Neuronal stem cell (in vitro differentiated cells): ENCODE measurements at places on chromosomes 4 and X.

DNA sequence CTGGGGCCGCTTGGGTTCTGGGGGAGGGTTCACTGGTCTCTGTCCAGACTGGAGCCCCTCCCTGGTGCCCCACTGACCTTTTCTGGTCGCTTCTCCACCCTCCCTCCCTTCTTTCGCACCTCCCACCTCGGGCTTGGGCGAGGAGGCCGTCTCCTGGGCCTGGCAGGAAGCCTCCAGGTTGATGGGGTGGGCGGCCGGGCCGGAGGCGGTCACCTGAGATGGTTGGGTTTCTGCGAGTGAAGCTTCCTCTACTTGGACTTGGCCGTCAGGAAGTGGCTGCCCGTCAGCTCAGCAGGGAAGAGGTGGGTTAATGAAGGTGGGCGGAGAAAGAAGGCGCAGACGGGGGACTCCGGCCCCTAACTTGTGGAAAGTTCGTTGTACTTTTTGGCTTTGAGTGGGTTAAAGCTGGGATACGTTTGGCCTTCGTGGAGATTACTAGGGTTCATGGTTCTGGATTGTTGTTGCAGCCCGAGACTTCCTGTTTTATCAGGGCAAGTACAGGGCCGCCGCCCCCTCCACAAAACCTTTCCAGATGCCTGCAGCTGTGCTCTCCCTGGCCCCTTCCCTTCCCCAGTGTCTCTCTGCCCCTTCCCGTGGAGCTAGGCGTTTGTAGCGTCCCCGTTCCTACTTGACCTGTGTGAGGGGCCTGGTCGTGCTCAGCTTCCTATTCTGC, 1.2 kb downstream of the AKAP17A start:
- no peak for DNase-seq

- DNase-seq, result no peak
Observed at GRCh38 chr4:176734461-176734860, 58.3 kb downstream of the VEGFC start.

DNA sequence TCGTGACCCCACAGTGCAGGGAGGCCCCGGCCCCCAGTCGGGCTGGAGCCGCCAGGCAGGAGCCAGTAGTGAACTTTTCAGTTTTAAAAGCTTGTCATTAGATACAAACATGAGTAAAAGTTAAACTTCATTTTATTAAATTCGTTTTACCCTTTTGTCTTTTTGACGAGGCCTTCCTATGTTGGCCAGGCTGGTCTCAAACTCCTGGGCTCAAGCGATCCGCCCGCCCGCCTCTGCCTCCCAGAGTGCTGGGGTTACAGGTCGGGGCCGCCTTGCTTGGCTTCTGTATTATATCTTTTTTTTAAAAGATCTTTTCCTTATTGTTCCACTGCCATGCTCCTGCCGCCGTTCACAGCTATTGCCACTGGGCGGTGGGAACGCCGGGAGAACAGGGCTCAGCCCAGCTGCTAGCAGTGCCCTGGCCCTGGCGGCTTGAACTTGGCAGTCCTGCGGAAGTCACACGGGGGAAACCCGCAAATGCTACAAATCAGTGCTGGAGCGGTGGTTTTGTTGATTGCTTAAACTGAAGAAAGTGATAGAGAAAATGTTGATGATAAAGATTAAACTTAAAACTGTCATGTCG, 968 bp upstream of the NELFA start:
- DNase-seq, result no peak

- no peak for DNase-seq
Observed at GRCh38 chr4:182265881-182266280, 22.7 kb downstream of the TENM3 start.

DNA sequence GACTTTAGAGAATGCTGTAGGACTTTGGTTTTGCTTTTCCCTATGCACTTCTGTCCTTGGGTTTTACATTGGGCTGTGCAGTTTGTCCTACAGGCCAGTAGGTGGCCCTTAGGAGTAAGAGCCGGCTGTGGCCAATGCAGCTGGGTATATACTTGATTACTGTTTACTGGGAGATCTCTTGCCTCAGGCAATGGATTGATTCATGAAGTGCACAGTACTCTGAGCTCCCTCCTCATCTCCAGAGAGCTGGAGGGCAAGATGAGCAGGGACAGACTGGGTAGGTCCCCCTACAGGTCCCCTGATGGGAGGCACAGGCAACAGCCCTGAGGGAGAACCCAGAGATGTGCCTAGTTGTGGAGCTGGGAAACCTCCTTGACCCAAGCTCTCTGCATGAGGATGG, 103.8 kb upstream of the QRFPR start:
- DNase-seq, result peak; percentile 8

DNA sequence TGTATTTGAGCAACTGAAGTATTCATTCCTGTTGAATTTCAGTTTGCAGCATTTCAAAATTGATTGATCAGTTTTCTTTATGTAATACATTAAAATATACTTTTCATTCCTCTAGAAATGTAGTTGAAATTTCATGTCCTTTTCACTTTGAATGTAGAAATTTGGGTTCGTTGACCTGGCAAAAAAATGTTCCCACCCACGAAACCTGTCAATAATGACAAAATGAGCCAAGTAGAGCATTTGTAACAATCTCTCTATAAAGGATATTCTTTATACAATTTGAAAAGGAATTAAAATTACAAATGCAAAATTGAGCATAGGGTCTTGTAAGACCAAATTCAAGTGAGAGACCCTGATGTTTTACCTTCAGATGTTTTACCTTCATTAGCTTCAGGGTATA, 283.9 kb downstream of the ANKRD50 start:
- DNase-seq, result no peak

DNA sequence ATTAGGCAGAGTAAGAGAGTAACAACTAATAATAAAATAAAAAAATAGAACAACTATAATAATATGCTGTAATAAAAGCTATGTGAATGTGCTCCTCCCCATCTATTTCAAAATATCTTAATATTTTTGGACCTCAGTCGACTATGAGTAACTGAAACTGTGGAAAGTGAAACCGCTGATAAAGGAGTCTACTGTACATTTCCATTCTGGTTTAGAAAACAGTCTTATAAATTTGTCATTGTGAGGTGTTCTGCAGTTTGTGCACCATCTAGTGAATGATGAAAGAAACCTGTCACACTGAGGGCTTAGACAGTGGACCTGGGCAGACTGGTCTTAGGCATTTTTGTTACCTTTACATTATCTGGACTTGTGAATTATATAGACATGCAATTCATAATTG, 42.0 kb downstream of the TMEM150C start:
- DNase-seq, result no peak

DNA sequence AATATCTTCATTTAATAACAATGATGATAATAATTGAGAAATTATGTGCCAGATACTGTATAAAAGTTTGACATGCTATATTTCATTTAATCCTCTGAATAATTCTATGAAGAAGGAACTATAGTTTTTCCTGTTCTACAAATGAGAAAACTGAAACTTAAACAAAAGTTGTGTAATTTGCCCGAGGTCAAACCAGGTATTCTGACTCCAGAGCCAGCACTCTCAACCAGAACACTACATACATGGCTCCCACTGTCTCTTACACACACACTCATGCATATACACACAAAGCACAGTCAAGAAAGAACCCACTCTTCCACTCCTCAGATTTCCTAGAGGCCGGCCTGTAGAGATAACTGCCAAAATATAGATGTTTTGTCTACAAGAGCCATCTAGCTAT, 374.0 kb upstream of the EMCN start:
- no peak for DNase-seq

DNA sequence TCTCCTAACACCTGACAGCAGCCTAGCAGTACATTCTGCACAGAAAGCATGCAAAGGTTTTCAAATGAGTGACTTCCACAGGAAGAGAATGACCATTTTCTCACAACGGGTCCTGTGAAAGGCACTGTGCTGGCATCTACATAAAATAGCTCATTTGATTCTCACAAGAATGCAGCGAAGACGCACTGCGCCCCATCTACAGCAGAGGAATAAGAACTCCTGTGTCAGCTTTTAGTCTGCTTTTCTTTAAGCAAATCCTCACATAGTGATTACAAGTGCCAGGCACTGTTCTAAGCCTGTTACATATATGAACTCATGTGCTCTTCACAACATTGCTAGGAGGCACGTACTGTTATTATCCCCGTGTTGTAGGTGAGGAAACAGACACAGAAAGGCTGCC, 62.5 kb downstream of the AFAP1 start:
- DNase-seq, result no peak

DNA sequence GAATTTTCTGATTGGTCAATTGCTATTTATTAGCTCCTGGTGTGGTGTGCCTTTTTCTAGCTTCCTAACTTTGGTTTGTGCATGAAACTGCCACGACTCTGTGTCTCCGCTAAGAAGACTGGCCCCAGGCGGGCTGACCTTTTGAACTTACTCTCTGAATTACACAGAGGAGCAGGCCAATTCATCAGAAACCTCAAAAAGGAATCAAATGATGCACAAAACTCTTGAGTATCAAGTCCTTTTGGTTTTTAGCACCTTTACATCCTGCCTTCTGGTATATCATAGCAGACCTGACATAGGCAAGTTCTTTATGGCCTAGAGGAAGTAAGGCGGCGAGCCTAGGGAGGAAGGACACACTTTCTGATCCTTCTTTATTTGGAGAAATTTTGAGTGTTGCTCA, 17.6 kb downstream of the TKTL1 start:
- DNase-seq, result no peak

DNA sequence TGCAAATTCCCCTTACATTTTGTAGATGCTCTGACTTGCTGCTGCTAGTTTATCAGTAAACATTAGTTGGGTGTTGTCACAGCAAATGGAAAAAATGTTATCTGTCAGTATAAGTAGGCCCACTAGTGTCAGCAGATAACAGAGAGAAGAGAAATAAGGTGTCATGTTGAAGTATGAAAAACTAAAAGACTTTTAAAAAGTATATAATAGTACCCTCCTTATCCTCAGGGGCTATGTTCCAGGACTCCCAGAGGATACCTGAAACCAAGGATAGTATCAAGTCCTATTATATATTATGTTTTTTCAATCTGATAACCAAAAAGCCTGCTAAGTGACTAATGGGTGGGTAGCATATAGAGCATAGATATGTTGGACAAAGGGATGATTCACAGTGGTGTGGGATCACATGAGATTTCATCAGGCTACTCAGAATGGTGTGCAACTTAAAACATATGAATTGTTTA, 11.6 kb upstream of the BMP2K start:
- DNase-seq, result no peak

DNA sequence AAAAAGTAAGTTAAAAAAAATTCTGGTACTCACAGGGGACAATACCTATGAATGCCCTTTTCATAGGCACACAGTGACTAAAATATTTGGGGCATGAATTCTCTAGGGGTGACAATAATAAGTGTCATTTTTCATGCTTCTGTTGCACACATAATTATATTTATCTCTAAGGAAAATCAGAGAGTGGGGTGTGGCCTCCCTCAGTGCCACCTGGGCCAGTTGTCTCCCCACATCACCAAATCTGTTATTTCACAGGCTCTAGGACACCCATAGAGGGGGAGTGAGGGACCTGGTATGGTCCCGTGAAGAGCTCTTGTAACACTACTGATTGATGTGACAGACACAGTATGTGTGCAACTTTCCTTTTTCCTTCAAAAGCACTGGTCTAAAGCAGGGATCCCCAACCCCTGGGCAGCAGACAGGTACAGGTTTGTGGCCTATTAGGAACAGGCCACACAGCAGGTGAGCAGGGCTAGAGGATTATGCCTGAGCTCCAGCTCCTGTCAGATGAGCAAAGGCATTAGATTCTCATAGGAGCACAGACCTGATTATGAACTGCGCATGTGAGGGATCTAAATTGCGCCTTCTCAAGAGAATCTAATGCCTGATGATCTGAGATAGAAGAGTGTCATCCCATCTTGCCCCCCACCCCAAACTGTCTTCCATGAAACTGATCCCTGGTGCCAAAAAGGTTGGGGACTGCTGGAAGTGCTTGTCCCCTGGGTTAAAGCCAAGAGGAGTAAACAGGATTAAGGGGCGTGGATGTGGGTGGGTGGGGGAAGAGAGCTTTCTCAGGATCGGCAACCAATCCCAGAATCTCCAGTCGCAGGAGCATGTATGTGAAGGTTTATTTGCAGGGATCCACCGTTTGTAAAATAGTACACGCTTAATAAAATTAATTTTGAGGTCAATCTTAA, 856 bp downstream of the SLC9B1 start:
- DNase-seq, result peak; percentile 5

DNA sequence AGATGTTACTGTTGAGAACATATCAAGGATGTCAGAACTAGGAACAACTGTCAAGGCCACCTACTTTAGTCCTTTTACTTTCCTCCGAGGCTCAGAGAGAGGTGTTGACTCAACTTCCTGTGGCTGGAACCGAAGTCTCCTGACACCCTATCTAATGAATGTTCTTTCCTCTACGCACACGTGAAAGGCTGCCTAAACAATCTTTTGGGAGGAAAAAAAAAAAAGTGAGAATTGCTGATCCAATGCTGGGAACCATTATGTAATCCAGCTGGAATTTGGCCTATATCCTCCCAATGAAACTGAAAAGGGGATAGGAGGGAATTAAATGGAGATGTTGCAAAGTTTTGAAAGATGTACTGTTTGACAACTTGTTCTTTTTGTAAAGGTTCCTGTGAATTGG, 8.3 kb upstream of the MAP7D3 start:
- DNase-seq, result no peak

- DNase-seq, result no peak
Observed at GRCh38 chr4:75031775-75032174, 98.9 kb downstream of the PARM1 start.

- no peak for DNase-seq
Observed at GRCh38 chr4:47270201-47270888, 193.2 kb downstream of the COMMD8 start.

GRCh38 chrX:19670321-19670750, 155.0 kb upstream of the MAP3K15 start:
- DNase-seq, result no peak

- DNase-seq, result no peak
Observed at GRCh38 chr4:122895336-122895995, 26.9 kb downstream of the NUDT6 start.

GRCh38 chr4:55012363-55013230, 112.8 kb downstream of the KDR start:
- DNase-seq, result no peak

GRCh38 chr4:111943796-111944203, 201.5 kb upstream of the FAM241A start:
- peak; percentile 24 for DNase-seq

DNA sequence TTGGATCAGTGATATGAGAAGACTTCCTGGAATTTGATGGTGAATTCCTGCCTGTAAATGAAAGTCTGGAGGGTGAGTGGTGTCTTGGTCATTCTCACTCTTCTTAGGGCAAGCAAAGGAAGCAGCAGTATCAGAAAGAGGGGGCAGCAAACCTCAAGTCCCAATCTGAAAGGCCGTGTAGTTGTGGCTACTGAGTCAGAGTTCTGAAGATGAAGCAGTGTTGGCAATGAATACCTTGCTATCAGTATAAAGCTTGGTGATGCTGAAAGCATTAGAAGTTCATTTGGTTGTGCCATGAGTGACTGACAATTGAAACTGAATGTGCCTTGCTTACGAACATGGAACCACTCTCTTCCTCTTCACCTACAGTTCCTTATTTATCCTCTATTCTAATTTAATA, 35.0 kb upstream of the GLRA3 start:
- no peak for DNase-seq
